ENCODE measurements at places on chromosomes 1 and 21.

DNA sequence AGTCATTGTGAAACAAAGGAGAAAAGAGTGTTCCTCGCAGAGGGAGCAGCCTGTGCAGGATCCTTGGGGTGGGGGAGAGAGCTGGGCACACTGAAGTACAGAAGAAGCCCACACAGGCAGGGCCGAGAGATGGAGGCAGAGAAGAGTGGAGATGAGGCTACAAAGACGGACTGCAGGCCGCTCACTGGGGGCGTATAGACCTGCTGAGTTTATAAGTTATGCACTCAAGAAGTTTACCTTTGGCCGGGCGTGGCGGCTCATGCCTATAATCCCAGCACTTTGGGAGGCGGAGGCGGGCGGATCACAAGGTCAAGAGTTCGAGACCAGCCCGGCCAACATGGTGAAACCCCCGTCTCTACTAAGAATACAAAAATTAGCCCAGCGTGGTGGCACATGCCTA, 7.6 kb upstream of the SLAMF9 start:
- no peak for DNase-seq

DNA sequence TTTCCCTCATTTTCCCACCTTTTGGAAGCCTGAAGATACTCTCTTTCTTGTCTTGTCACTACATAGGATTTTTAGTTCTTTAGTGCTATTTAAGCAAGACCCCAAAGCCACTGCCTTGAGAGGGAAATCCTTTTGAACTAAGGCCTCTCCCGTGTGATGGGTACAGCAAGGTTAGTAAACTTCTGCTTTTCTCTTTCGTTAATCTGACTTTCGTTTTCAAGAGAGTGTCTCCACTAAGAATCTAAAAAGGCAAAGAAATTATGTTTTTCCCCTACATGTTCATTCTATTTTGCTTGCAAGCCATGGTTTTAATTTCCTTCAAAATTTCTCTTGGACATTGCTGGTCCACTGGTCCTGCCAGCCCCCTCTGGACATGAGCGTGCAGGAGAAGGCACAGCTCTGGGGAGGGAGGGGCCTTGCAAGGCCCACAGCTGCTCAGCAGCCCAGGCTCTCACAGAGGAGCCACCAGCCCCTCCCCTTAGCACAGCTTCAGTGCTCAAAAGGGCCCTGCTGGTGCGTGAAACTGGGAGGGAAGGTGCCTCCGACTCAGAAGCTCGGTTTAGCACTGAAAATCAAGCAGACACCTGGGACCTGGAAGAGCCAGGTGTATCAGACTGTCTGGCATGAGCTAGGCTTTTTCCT, 210.9 kb upstream of the GALNT2 start:
- DNase-seq = no peak

GRCh38 chr21:41564871-41565274, 56.9 kb upstream of the TMPRSS2 start:
- no peak for DNase-seq

DNA sequence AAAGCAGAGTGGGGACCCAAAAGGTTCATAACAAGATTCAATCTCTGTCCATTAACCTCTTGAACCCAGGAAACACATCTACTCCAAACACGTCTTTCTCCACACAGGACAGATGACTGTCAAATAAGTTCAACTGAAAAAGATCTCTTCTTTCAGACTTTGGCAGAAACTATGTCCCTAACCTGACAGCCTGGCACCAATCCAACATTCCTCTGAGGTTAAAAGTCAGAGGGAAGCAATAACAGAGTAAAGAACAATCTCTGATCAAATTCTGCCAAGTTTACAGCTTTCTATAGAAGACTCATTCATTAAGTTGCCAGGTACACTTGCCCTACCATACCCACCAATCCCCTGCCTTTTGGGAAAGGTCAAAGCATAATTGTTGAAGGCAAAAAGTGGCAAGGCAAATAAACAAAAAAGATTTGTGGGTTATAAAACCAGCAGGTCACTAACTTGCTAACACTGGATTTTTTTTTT, 31.9 kb downstream of the OTUD7B start:
- DNase-seq = no peak

DNA sequence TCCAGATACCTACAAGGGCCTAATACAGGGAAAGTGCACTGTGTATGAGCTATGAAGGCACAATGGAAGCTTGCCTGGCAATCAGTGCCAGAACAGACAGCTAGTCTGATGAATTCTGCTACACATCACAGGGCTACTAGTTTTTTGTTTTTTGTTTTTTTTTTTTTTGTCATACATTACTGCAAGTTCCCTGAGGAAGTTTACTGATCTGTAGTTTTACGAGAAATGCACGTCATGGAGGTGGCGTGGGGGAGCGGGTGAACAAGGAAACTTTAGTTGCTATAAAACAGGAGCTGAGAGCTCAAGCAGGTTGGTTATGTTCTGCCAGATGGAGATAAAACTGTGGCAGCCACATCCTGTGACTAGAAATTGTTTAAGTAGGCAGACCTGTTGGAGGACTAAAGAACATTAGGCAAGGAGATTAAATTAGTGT, 17.7 kb downstream of the PTPRC start:
- DNase-seq = no peak

GRCh38 chr1:53278298-53278725, 40.0 kb upstream of the MAGOH start:
- peak; percentile 71 for DNase-seq

GRCh38 chr1:245880754-245881403, 626.2 kb downstream of the SMYD3 start:
- no peak for DNase-seq

- no peak for DNase-seq
These were observed 4.5 kb downstream of the PAFAH2 start for GRCh38 chr1:25993197-25993951.

DNA sequence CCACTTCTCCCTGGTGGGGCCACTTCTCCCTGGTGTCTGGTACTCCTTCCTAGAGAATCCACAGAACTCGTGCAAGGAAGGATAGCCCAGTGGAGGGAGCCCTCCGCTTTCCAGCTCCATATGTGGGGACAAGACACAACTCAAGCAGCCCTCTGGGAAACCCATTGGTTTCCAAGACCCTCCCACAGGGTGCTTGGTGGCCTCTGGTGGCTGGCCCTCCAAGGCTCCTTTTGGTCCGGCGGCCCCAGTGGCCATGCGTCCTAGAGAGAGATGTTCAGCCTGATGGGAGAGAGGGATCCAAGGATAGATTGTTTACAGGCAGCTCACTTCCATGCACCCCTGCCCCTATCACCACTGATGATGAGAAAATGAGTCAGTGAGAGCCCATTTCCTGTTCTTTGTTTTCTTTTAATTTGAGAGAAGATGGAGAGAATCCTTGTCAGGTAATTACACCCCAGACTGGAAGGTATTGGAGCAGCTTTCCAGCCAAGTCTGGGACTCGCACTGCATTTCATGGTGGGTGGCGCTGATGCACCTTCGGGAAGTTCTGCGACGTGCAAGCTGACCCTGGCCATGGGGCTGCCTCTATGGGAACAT, 486.2 kb upstream of the VAMP3 start:
- DNase-seq = no peak

DNA sequence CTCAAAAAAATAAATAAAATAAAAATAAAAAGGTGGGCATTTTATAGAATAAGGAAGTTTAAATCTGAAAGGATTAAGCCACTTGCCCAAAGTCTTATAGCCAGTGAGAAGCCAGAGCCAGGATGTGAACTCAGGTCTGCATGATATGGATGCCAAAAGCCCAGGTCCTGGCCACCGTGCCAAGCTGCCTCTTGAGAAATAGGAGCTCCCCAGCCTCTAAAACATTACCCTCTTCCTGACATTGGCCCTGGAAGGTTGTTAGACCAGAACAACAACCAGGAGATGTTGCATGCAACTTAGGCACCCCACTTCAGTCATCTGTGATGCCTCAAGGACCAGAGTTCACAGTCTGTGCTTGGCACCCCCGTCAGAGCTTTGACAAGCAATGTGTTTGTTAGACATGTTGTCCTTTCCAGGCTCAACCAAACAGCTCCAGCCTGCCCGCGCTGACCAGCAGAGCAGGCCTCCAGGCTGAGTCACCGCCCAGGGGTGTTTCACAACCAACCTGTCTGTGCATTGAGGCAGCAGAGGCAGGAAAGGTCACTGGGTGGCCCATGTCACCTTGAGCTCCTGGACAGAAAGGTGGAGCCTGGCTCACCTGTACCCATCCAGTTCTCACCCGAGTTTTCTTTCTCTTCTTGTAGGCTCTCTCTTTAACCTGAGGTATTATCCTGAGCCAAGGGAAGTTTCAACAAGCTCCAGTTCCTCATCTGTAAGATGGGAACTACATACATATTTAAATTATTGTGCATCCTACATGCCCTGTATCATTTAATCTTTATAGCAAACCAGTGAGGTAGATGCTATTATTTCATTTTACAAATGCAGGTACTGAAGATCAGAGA, 14.9 kb upstream of the MED18 start:
- no peak for DNase-seq

- DNase-seq = no peak
These were observed 120.4 kb upstream of the IRF2BP2 start for GRCh38 chr1:234730475-234730769.

- DNase-seq = no peak
These were observed 25.8 kb downstream of the HYI start for GRCh38 chr1:43427941-43428340.

Data from endothelial cell (in vitro differentiated cells).